Gastrocnemius medialis (tissue), 4 donors: ENCODE measurements at places on chromosomes 2 and 18.
A peak's percentile ranks its signal among the peaks of the same experiment; 100 is the strongest.

DNA sequence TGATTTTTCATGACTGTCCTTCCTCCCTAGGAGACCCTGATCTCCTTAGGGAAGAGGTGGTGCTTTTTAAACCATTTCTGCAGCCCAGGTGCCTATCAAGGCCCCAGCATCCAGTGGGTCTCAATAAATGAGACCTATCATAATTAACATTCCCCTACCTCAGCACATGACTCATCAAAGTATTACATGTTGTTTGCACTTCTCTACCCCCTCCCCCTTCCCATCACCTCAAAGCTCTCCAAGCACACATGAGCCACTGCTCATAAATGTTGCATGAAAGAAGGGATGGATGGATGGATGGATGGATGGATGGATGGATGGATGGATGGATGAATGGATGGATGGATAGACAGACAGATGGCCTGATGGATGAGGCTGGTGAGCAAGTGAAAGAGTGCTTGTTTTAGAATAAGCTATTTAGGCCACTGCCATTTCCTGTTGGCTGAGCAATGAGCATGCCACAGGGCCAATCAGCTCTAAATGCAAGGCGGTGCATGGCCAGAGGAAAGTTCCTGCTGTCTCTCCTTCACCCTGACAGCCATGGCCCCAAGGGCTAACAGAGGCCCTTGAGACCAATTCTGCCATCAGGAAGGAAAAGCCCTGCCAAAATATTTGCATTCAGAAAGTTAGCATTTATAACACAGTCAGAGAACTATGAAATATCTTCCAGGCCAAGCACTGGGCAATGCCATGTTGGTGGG lies 20.9 kb upstream of the STEAP3 start:
- H3K36me3 ChIP-seq, result no peaks in the 10 kb centered on the region
- H3K4me1 ChIP-seq, result no peaks in the 10 kb centered on the region
- H3K4me3 ChIP-seq, result no peak overlapping the region
- no peak for DNase-seq
- no peak overlapping the region for H3K27ac ChIP-seq
- H3K27me3 ChIP-seq, result no peaks in the 10 kb centered on the region

DNA sequence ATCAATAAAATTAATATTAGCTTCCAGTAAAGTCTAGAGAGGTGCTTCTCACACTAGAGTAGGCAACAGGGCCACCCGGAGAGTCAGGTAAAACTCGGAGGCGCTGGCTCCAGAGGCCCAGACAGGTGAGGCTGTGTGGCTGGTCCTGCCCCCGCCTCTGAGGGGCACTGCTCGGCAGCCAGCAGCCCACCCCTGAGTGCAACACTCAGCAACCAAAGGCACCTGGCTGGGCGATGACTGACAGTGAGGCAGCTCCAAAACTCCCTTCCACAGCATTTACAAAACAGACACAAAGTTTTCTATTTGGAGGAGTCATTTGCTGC lies 138.8 kb upstream of the ID2 start:
- no peaks in the 10 kb centered on the region for H3K27me3 ChIP-seq
- no peak overlapping the region for H3K4me3 ChIP-seq
- DNase-seq, result no peak
- H3K36me3 ChIP-seq, result no peaks in the 10 kb centered on the region

- H3K4me1 ChIP-seq, result no peaks in the 10 kb centered on the region
- no peak for DNase-seq
- no peaks in the 10 kb centered on the region for H3K36me3 ChIP-seq
- H3K27me3 ChIP-seq, result peaks cover 4% of the 10 kb centered on the region
Observed at GRCh38 chr2:104944495-104944894, 90.6 kb downstream of the POU3F3 start.

- peaks cover 24% of the 10 kb centered on the region for H3K36me3 ChIP-seq
- H3K27ac ChIP-seq, result peak overlapping the region; percentile 84
- H3K27me3 ChIP-seq, result no peaks in the 10 kb centered on the region
- no peak overlapping the region for H3K4me3 ChIP-seq
Observed at GRCh38 chr2:85770369-85770768, 16.6 kb downstream of the ATOH8 start.

- H3K4me1 ChIP-seq, result peaks cover 14% of the 10 kb centered on the region
- H3K27me3 ChIP-seq, result no peaks in the 10 kb centered on the region
- no peaks in the 10 kb centered on the region for H3K36me3 ChIP-seq
- H3K27ac ChIP-seq, result no peak overlapping the region
- no peak for DNase-seq
Observed at GRCh38 chr2:46001741-46002506, 295.3 kb upstream of the EPAS1 start.

- no peaks in the 10 kb centered on the region for H3K4me1 ChIP-seq
- no peaks in the 10 kb centered on the region for H3K27me3 ChIP-seq
- no peak overlapping the region for H3K27ac ChIP-seq
Observed at GRCh38 chr2:169815849-169816248, 8.9 kb downstream of the METTL5 start.

- no peaks in the 10 kb centered on the region for H3K36me3 ChIP-seq
- H3K27me3 ChIP-seq, result no peaks in the 10 kb centered on the region
- peaks cover 12% of the 10 kb centered on the region for H3K4me1 ChIP-seq
- H3K27ac ChIP-seq, result no peak overlapping the region
Observed at GRCh38 chr2:16617282-16618266, 48.1 kb downstream of the CYRIA start.

GRCh38 chr2:42133771-42134195 lies 35.4 kb upstream of the EML4 start:
- H3K4me3 ChIP-seq, result no peak overlapping the region
- peaks cover 24% of the 10 kb centered on the region for H3K4me1 ChIP-seq
- H3K27ac ChIP-seq, result no peak overlapping the region
- no peaks in the 10 kb centered on the region for H3K27me3 ChIP-seq
- H3K36me3 ChIP-seq, result no peaks in the 10 kb centered on the region

GRCh38 chr2:232776435-232776834 lies at the start of gene KCNJ13:
KCNJ13 (minus strand) TSS chr2:232776565; CDS start chr2:232771362, 5,203 bp downstream.
- H3K36me3 ChIP-seq, result no peaks in the 10 kb centered on the region
- H3K4me1 ChIP-seq, result peaks cover 9% of the 10 kb centered on the region
- no peak within 1 kb of the TSS for H3K4me3 ChIP-seq
- H3K27me3 ChIP-seq, result no peaks in the 10 kb centered on the region
- DNase-seq, result no peak

DNA sequence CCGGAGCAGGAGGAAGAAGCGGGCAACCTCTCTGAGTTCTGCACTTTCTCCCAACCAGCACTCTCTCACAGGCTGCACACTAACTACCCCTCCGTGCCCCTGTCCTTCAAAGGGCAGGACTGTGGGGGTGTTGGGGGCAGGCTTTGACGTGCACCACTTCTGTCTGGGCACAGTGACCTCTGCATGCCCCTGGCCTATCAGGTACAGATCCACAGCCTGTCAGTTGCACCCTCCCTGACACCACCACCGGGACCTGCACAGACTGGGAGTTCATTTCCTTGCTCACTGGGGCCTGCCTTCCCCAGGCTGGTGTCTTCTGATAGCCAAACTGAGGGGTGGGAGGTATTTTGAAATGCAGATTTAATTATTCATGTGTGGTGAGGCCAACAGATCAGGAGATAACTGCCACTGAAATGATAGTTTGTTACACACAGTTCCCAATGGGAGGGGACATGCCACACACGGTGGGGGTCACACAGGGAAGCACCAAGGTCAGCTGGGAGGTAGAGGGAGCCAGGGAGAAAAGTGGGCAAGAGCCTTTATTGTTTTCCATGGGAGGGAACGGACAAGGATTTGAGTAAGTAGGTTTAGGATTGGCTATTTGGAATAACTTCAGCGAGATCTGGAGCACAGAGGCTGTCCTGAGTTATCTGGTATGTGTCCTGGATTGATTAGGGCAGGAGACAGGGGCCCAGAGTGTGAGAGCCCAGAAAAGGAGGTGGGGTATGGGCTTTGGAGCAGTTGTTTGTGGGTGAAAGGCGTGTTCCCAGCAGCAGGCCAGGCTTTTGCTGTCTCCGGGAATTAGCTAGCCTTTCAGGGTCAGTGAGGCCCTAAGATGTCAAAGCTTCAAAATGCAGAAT lies 251.6 kb downstream of the AFF3 start:
- no peak for DNase-seq
- no peaks in the 10 kb centered on the region for H3K27me3 ChIP-seq
- H3K4me3 ChIP-seq, result no peak overlapping the region
- H3K27ac ChIP-seq, result no peak overlapping the region
- no peaks in the 10 kb centered on the region for H3K4me1 ChIP-seq
- no peaks in the 10 kb centered on the region for H3K36me3 ChIP-seq

DNA sequence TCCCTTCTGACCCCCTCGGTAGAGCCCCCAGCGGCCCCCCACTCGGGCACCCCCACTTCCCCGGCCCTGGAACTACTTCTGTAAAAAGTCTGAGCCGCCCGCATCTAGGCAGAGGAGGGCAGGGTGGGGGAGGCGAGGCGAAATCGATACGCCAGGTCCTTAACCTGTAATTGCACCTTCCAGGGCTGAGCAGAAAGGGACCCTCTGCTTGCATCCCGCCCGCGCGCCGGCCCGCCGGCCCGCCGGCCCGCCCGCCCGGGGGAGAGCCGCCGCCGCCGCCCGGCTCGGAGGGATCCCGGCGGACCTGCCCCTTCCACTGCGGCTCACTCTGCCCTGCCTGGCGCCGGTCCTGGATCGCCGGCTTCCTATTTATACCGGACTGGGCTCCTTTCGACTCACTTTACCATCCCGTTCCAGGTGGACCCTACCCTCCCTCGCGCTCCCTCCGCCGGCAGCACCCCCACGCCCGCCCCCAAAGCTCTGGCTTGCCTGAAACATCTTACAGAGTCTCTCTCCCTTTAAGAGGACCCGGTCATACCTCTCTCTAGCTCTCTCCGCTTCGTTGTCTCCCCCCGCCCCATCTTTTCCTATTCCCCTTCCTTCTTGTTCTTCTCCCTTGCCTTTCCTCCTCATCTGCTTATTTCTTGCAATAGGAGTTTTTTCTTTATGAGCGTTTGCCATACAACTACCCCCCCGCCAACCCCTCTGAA lies 797 bp downstream of the KLHL14 start:
- H3K4me1 ChIP-seq, result peaks cover 7% of the 10 kb centered on the region
- no peak overlapping the region for H3K27ac ChIP-seq
- no peak for DNase-seq
- peak overlapping the region; percentile 47 for H3K4me3 ChIP-seq
- no peaks in the 10 kb centered on the region for H3K36me3 ChIP-seq
- H3K27me3 ChIP-seq, result peaks cover 21% of the 10 kb centered on the region

DNA sequence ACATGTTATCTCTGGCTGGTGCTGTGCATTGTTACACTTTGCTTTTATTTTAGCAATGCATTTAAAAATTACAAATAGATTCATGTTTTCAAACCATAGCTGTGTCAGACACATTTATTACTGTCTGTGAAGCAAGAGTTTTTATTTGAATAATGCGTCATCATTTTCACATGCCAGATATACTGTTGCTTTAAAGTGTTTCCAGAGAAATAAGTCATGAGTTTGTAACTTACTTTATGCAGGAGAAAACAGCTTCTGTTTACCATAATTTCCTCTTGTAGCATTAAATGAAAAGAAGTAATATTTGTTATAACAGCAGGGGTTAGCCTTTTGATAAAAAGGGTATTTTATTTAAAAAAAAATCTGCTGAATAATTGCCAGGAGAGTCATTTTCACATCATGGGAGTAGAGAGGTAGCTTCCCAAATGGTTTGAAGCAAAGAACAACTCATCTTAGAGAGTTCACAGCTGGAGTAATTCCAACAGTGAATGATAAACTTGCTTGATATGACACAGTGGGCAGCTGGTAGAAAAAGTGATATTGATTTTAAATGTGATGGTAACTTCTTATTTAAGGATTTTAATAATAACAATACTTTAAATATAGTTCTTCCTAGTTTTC lies 1274.5 kb upstream of the CRIM1 start:
- H3K4me1 ChIP-seq, result no peaks in the 10 kb centered on the region
- H3K4me3 ChIP-seq, result no peak overlapping the region
- DNase-seq, result no peak

DNA sequence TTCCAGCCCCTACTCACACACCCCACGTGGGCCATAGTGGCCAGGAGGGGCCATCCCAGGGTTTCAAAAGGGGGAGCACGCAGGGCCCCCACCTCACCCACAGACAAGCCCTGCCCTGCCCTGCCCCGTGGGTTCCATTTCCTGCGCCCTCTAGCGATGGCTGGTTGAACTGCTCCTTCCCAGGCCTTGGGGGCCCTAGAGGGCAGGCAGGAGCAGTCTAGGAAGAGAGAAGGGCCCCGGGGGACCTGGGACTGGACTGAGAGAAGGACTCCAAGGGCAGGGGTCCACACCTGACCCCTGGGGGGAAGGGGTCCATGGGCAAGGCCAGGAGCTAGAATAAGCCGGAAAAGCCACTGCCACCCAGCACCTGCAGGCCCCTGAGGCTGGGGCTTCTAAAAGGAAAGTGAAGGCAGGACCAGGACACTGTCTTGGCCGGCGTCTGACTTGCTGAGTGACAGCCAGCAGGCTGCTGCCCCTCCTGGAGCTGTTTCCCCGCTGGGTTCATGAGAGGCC lies 10.1 kb downstream of the CYP26B1 start:
- no peaks in the 10 kb centered on the region for H3K27me3 ChIP-seq
- peak; percentile 39 for DNase-seq
- peaks cover 3% of the 10 kb centered on the region for H3K4me1 ChIP-seq
- H3K36me3 ChIP-seq, result no peaks in the 10 kb centered on the region

GRCh38 chr2:22854588-22854987 lies 530.4 kb upstream of the KLHL29 start:
- H3K36me3 ChIP-seq, result no peaks in the 10 kb centered on the region
- no peak overlapping the region for H3K27ac ChIP-seq
- DNase-seq, result no peak
- no peaks in the 10 kb centered on the region for H3K4me1 ChIP-seq
- H3K4me3 ChIP-seq, result no peak overlapping the region

GRCh38 chr18:55477860-55478581 lies 110.0 kb downstream of the TCF4 start:
- peak overlapping the region; percentile 75 for H3K27ac ChIP-seq
- H3K27me3 ChIP-seq, result no peaks in the 10 kb centered on the region
- peak overlapping the region; percentile 72 for H3K4me3 ChIP-seq
- DNase-seq, result no peak

GRCh38 chr2:64930258-64930671 lies 58.9 kb upstream of the SLC1A4 start:
- no peaks in the 10 kb centered on the region for H3K27me3 ChIP-seq
- no peaks in the 10 kb centered on the region for H3K36me3 ChIP-seq
- no peak overlapping the region for H3K4me3 ChIP-seq
- peaks cover 27% of the 10 kb centered on the region for H3K4me1 ChIP-seq
- DNase-seq, result no peak

DNA sequence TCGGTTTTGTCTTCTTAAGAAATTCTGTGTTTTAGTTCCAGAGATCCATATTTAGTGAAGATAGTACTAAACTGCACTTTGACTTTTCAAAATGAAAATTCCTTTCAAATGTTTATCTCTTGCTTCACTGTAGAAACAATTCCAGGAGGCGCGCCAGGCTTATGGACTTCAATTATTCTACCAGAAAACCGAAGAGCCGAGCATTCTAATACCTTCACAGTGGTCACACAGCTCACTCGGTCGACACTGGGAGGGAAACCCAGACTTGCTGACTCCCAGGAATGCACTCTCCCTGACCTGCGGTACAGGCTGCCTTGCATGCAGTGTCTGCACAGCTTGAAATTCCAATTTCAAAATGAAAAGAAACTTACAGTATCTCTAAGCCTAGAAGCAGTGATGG lies 119.9 kb upstream of the PIEZO2 start:
- DNase-seq, result no peak
- peaks cover 7% of the 10 kb centered on the region for H3K4me1 ChIP-seq
- no peaks in the 10 kb centered on the region for H3K36me3 ChIP-seq
- peak overlapping the region; percentile 26 for H3K4me3 ChIP-seq

- H3K4me3 ChIP-seq, result no peak overlapping the region
- H3K4me1 ChIP-seq, result peaks cover 46% of the 10 kb centered on the region
Observed at GRCh38 chr18:48781163-48781987, 169.4 kb downstream of the SMAD7 start.

- H3K36me3 ChIP-seq, result no peaks in the 10 kb centered on the region
- no peak for DNase-seq
- H3K27ac ChIP-seq, result no peak overlapping the region
- H3K4me3 ChIP-seq, result no peak overlapping the region
Observed at GRCh38 chr2:67792191-67792590, 270.6 kb downstream of the C1D start.
